CD4-positive, CD25-positive, alpha-beta regulatory T cell (primary cell): ENCODE measurements at places on chromosomes 12 and 14. TPM values are rescaled to one million over a fixed set of nuclear protein-coding genes. Genes with fewer than 3 reads are reported as not detected.

DNA sequence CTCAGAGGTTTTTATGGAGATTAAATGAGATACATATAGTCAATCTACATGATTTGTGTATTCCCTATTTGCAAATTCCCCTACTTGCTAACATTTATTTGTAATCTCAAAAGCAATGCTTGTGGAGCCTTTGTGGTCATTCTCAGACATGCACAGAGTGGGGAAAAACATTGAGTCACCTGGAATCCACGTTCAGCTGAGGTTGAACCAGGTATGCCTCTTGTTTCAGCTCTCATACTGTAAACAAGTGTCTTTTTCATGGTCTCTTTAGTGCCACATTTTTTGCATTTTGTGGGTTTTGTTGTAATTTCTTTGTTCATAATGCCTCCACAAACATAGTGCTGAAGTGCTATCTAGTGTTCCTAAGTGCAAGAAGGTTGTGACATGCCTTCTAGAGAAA is 181.9 kb downstream of the BCAT1 start:
- no peaks in the 10 kb centered on the region for H3K4me1 ChIP-seq
- no peak for DNase-seq
- no peaks in the 10 kb centered on the region for H3K36me3 ChIP-seq

The MANSC4 gene
- not detected for total RNA-seq

DNA sequence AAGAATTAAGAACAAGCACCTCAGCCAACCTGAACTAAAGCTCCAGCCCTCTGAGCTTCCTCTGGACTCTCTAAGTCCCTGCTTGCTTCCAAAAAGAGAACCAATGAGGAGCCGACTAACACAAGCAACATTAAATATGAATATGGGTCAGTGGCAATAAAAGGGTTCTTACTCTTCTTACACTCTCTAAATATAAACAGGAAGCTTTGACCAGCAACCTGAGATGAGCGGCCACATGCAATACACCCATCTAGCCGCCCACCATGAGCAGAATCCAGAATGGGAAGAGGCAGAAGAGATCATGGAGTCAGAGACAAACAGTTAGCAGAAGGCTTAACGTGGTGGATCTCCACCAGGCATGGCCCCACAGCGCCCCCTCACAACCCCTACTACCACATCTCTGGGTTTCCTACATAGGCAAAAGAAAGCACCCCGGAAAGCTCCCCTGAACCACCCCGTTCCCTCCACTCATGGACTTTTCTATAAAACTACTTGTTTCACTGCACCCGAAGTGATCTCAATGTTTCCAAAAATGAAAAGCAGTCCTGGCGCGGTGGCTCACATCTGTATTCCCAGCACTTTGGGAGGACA is 59.4 kb downstream of the TTC7B start:
- peaks cover 4% of the 10 kb centered on the region for H3K27me3 ChIP-seq
- DNase-seq, result no peak
- H3K4me1 ChIP-seq, result peaks cover 19% of the 10 kb centered on the region
- H3K36me3 ChIP-seq, result no peaks in the 10 kb centered on the region
- H3K27ac ChIP-seq, result no peak overlapping the region

The MSRB3 gene
- total RNA-seq, result 1.8 TPM

GRCh38 chr14:77988970-77989369 is 181.2 kb upstream of the NRXN3 start:
- no peaks in the 10 kb centered on the region for H3K36me3 ChIP-seq
- H3K4me1 ChIP-seq, result no peaks in the 10 kb centered on the region
- H3K4me3 ChIP-seq, result no peak overlapping the region
- H3K27ac ChIP-seq, result no peak overlapping the region
- DNase-seq, result no peak

- H3K4me1 ChIP-seq, result no peaks in the 10 kb centered on the region
- DNase-seq, result no peak
- no peaks in the 10 kb centered on the region for H3K36me3 ChIP-seq
- no peak overlapping the region for H3K4me3 ChIP-seq
- no peaks in the 10 kb centered on the region for H3K27me3 ChIP-seq
- H3K27ac ChIP-seq, result no peak overlapping the region
Observed at GRCh38 chr12:116458492-116458891, 100.7 kb upstream of the MAP1LC3B2 start.

The C12orf50 gene
- total RNA-seq, result 0.15 TPM

DNA sequence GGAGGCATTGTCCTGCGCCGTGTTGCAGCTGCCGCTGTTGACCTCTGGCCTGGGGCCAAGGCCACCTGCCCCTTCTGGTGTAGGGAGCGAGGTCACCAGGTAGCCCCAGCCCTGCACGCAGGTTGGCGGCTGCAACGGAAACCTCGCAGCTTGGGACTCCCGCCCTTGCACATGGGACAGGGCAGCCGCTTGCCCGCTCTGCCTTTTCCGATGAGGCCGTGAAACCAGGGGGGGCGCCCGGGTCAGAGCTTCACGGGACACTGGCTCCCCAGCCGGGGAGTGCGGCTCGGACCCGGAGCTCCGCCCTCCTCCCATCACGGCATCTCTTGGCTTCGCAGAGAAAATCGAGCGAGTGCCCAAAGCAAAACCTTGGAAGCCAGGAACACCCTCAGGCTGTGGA is 25.4 kb downstream of the DNAH10 start:
- H3K27me3 ChIP-seq, result no peaks in the 10 kb centered on the region
- no peaks in the 10 kb centered on the region for H3K36me3 ChIP-seq
- H3K4me3 ChIP-seq, result no peak overlapping the region
- H3K4me1 ChIP-seq, result no peaks in the 10 kb centered on the region

DNA sequence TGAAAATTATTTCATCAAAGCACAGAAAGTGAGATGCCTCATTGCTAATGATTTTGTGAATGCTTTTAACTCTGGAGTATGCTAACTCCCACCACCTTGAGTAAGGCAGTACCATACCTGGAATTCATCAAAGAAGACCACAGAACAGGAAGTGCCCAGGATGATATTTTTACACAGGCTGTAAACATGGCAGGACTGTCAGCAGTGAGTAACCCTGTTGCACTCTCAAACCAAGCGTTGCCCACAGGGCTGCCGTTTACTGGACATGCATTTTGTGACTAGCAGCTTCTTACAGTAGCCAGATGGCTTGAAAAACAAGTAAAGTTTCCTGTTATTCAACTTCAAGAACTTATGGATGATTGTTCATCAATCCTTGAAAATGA is 42.4 kb downstream of the RALGAPA1 start:
- H3K27ac ChIP-seq, result no peak overlapping the region
- no peak overlapping the region for H3K4me3 ChIP-seq
- no peak for DNase-seq
- H3K36me3 ChIP-seq, result peaks cover 6% of the 10 kb centered on the region
- H3K4me1 ChIP-seq, result peaks cover 6% of the 10 kb centered on the region
- H3K27me3 ChIP-seq, result no peaks in the 10 kb centered on the region

DNA sequence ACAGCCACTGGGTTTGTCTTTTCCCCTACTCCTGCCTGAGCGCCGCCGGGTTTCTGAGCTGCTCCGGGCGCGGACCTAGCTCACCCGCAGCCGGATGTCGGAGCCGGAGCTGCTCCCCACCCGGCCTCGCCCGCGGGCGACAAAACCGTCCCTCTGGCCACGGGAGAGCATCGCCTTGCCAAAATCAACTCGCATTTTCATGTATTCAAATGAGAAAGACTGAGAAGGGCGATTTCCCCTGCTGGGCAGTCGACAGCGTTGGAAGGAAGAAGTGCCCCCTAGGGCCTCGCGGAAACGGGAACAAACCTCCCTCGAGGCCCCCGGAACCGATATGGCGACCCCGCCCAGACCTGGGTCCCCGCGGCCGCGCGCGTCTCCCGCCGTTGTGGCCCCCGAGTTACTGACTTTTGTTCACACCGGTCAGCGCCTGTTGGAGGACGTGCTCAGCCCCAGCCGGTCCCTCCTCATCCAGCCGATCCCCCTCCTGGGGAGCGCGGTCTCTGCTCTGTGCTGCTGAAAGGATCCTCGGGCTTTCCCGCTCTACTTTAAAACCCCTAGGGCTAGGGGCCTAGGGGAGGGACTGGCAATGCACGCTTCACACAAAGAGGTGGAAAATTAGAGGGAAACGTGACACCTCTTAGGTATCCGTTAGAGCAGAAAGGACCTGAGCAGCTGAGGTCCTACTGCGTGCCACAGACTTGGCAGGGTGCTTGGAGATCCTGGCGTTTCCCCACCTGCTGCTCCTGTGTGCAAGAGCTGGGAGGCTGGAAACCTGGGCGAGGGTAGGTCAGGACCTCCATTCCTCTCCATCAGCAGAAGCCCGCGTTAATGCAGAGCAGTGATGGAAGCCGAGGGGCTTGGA is 4.3 kb downstream of the TTC6 start:
- H3K4me1 ChIP-seq, result peaks cover 18% of the 10 kb centered on the region
- H3K4me3 ChIP-seq, result no peak overlapping the region
- H3K27me3 ChIP-seq, result peaks cover 36% of the 10 kb centered on the region
- no peak overlapping the region for H3K27ac ChIP-seq
- DNase-seq, result no peak
- no peaks in the 10 kb centered on the region for H3K36me3 ChIP-seq

DNA sequence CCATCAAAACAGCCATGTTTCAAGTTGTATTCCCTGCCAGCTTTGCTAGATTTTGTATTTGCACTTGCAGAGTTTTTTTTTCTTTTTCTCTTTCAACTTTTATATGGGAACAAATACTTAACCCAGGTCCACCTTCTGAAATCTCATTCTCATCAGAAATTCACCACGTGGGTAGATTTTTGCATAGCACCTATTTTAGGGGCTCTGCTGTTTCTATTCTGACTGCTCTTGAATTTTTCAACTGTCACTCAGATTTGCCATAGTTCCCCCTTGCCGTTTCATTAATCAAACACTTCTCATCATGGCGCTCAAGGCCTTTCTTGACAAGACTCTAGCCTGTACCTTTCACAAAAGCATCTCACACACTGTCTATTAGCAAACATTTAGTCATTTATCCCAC is 767.2 kb downstream of the VRK1 start:
- no peaks in the 10 kb centered on the region for H3K4me1 ChIP-seq
- no peak overlapping the region for H3K27ac ChIP-seq
- H3K27me3 ChIP-seq, result no peaks in the 10 kb centered on the region

GRCh38 chr14:101497684-101498525 is 63.4 kb upstream of the DIO3 start:
- DNase-seq, result no peak
- H3K36me3 ChIP-seq, result no peaks in the 10 kb centered on the region
- H3K4me1 ChIP-seq, result no peaks in the 10 kb centered on the region

DNA sequence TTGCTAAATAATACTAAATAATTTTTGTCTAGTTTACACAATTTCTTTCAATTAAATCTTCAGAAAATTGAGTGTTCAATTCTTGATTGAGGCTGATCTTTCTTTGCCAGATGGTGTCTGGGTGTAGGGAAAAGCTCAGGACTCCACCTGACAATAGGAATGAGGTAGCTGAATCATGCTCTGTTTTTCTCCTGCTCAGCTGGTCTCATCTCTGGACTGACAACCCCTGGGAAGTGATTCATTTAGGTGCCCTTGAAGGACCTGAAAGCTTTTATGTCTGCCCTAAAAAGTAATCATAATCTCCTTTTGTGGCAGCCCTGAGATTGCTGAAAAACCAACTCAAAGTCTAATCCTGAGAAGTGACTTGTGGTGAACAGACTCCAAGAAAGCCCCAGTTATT is 255.4 kb downstream of the ETNK1 start:
- no peaks in the 10 kb centered on the region for H3K4me1 ChIP-seq
- H3K36me3 ChIP-seq, result no peaks in the 10 kb centered on the region
- no peak overlapping the region for H3K27ac ChIP-seq
- no peak for DNase-seq

- no peaks in the 10 kb centered on the region for H3K36me3 ChIP-seq
- DNase-seq, result no peak
- H3K27me3 ChIP-seq, result peaks cover 7% of the 10 kb centered on the region
- no peak overlapping the region for H3K4me3 ChIP-seq
- H3K27ac ChIP-seq, result no peak overlapping the region
- no peaks in the 10 kb centered on the region for H3K4me1 ChIP-seq
Observed at GRCh38 chr12:98385641-98386040, 129.7 kb upstream of the TMPO start.

The RTL1 gene
- total RNA-seq, result not detected

GRCh38 chr12:15601210-15601800 is 187.9 kb downstream of the EPS8 start:
- no peak for DNase-seq
- no peak overlapping the region for H3K4me3 ChIP-seq
- no peaks in the 10 kb centered on the region for H3K36me3 ChIP-seq
- H3K4me1 ChIP-seq, result no peaks in the 10 kb centered on the region

The SLC38A2 gene
- total RNA-seq, result 186 TPM
